ENCODE measurements at places on chromosomes 1 and 21.
A peak's percentile ranks its signal among the peaks of the same experiment; 100 is the strongest.

GRCh38 chr1:22118291-22118992 lies 24.5 kb downstream of the WNT4 start:
- DNase-seq, result no peak

DNA sequence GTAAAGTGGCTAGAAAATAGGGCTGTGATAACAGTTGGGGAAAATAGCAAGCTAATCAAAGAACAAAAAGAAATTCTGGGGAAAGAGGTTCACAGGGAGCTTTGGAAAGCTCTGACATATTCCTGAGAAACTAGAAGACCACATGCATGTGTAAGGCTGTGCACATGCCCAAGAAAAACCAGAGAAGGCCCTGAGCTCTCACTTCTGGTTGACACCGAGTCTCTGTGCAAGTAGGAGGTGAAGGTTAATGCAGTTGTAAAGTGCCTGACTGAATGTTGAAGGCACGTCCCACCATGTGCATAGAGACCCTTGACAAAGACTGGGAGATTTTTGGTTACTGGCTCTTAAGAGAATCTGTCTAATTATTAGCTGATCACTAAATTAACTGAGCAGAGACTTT lies 261.0 kb downstream of the DYRK1A start:
- DNase-seq, result no peak

GRCh38 chr1:236247286-236247685 lies 34.5 kb downstream of the ERO1B start:
- peak; percentile 55 for DNase-seq

GRCh38 chr1:224274970-224275626 lies 54.9 kb downstream of the NVL start:
- DNase-seq, result no peak

DNA sequence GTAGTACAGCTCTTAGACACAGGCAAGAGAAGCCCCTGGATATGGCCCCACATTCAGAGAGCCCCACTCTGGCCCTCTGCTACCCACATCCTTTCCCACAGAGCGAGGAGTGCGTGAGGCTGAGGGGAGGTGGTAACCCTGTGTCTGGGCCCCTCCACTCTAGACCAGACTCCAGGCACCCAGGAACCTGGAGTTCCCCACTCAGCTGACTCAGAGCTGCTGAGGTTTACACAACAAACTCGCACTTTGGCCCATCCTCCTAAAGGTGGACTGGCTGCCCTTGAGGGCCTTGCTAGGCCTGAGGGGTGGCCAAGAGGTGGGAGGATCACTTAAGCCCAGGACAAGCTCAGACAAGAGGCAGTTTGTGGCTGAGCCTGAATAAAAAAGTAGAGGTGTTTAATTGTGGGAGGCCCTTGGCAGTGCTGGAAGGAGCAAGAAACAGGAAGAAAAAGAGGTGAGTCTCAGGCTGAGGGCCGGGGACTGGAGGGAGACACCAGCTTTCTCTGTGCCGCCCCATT lies 10.7 kb downstream of the MR1 start:
- DNase-seq, result peak; percentile 19

DNA sequence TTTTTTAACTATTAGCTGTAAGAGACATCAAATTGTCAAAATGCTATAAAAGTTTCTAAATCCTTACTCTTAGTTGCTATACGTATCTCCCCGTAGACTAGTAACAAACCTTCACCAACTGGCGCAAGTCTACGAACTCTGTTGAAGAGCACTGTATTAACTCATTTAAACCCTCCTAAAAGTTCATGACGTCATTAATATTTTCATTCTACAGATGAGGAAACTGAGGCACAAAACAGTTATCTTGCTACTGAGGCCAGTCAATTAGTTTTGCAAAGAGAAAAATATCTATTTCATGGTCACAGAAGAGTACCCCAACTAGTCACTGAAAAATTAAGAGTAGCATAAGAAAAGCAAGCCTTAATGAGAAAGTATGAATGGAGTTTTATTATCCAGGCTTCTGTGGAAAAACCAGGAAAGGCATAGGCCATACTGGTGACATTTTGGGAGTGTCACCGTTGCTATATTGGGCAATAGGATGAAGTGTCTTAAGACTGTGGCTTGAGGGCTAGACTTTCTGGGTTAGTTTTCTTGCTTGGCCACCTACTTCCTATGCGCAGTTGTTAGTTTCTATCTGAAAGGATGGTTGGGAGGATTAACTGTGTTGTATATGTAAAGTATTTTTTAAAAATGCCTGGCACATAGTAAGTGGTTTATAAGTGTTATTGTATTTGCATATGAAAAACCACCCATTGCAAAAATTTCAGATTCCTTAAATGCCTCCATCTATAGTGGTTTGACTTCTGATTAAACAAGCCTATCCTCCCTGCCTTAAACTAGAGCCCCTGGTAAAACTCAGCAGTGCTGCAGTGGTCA lies 52.4 kb upstream of the SYT14 start:
- DNase-seq, result no peak

GRCh38 chr1:202362212-202362611 lies 13.7 kb downstream of the PPP1R12B start:
- no peak for DNase-seq

DNA sequence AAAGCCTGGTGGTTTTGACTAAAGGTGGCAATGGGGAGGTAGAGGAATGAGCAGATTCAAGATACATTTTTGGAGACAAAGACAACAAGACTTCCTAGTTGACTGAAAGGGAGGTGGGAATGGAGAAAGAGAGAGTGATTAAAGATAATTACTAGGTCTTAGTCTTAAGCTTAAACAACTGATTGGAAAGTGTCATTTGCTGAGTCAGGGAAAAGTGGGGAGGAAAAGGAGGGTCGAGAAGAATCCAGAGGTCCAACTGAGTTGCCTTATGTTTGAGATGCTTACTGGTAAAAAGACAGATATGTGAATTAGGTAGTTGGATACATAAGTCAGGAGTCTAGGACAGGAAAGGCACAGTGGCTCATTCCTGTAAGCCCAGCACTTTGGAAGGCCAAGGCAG lies 179.3 kb downstream of the RGS7 start:
- DNase-seq, result no peak

DNA sequence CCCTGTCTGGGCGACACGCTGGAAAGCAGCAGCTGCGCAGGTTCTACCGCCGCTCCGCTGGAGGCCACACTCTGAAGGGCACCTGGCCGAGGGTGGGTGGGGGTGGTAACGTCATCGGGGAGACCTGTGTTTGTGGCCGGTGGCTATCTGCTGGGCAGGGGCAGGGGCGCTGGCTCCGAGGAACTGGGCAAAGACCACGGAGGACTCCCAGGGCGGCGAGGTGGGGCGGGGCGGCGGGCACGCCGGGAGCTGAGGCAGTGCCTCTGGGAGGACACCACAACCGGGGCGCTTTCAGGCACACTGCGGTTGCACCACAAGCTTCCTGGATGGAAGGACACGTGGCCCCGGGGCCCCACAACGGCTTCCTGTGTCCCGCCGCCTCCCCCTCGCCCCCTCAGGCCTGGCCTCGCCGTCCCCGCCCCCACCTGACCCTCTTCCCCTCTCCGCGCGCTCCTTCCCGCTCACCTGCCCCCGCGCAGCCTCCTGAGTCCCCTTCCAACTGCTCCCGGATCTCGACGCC lies 3.3 kb upstream of the DENND2D start:
- peak; percentile 40 for DNase-seq

- DNase-seq, result no peak
Measured at GRCh38 chr21:16642353-16642752, 870.5 kb upstream of the CXADR start.

Measured in umbilical cord (tissue), 2 donors.